Sciatic nerve (tissue), 2 donors: ENCODE measurements at places on chromosomes 4 and X.

GRCh38 chr4:82555276-82555675 is 6.5 kb downstream of the TMEM150C start:
- DNase-seq, result no peak

DNA sequence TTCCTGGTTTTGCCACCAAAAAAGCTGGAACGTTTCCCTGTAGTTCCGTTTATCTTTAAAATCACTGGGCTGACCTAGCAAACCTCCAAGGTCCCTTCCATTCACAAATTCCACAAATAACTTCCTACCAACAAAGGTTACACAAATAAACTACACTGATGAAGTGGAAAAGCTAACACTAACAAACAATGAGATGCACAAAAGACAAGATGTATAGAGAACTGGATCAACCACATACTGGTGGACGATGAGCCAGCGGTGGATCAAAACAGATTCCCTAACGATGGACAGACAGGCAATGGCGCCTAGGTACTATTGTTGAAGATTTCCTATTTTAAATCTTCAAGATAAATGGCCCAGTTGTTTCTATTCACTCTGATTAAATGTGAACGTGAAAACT is 15.5 kb downstream of the AFAP1 start:
- no peak for DNase-seq

DNA sequence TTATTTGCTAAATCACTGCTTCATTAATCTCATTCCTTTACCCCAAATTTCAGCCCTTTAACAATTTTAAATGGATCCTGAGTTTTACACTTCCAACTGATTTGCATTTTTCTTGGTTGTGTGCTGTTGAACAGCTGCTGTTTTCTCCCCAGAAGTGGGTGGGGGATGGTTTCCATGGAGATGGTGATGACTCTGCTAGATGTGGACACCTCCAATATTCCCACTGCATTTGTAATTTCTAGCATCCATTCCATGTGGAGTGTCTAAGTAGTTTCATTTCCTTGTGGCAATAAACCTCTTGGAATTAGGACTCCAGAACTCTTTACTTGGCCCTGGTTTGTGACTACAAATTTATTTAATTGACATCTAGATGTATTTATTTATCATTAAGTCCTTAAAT is 330.4 kb downstream of the GBA3 start:
- DNase-seq, result no peak

GRCh38 chr4:68987007-68987406 is 35.4 kb upstream of the UGT2A3 start:
- DNase-seq, result no peak

GRCh38 chrX:11504234-11504633 is 161.5 kb downstream of the ARHGAP6 start:
- no peak for DNase-seq

GRCh38 chr4:84932462-84932861 is 34.0 kb downstream of the WDFY3 start:
- no peak for DNase-seq

DNA sequence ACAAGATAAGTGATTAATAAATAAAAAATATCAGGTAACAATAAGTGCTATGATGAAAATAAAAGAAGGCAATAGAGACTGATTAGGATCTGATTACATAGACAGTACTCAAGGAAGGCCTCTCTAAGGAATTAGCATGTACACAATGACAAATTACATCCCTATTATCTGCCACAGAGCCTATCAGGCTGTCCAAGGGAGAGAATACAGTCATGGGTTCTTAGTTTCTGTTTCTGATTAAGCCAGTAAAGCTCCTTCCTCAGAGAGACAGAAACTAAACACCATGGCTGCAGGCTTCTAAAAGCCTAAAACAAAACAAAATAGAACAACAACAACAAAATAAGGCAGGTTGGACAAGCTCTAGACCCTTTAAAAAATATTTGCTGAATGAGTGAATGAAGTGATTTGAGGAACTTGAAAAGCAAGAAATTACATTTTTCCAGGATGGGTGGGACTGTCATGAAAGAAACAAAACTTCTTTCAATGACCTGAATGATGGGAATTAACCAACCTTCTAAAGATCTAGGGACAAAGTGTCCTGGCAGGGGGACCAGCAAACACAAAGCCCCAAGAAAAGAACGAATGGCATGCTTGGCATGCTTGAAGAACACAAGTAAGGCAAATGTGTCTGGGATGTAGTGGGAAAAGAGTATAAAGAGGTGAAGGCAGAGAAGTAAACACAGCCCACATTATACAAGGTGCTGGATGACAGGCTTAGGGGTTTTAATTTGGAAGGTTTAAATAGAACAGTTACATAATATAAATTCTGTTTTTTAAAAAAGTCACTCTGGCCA is 44.1 kb downstream of the NAA11 start:
- DNase-seq, result no peak

DNA sequence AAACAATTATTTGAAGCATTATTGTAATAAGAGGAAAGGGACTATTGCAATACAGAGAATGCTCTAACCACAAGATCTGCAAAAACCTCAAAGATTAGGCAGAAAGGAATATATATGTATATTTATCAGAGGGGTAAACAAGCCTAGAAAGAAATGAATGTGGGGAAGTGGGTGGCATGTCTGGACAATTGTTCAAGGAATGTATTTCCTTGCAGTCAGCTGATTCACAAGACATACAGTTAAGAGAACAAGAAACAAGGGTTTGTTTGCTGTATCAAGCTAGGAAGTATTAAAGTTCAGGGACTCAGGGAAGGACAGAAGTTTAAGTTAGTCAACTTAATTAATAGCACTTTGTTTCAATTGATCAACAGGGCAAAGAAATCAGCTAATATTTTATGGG is 514.7 kb downstream of the CENPC start:
- DNase-seq, result no peak

DNA sequence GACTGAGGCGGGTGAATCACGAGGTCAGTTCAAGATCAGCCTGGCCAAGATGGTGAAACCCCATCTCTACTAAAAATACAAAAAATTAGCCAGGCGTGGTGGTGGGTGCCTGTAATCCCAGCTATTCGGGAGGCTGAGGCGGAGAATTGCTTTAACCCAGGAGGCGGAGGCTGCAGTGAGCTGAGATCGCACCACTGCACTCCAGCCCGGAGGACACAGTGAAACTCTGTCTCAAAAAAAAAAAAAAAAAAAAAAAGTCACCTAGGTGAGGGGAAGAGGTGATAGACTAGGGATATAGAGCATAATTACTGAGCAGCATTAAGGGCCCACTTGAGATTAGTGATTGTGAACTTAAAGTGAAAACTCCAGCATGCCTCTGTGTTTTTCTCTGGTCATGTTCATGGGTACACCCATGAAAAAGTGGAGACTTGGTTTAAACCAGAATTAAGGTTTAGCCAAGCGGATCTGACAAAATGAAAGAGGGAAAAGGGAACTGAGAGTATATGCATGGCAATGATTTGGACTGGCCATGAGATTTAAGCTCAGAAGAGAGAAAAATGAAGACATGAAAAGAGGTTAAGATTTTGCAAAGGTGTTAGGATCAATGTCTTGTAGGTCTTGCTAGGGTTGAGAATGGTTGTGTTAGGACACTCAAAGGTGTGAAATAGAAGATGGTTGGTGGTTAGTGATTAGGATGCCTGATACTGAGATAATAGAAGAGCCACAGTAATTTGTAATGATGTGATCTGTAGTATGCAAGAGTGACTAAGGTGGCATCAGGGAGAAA is 105.0 kb downstream of the RAB28 start:
- DNase-seq, result no peak

DNA sequence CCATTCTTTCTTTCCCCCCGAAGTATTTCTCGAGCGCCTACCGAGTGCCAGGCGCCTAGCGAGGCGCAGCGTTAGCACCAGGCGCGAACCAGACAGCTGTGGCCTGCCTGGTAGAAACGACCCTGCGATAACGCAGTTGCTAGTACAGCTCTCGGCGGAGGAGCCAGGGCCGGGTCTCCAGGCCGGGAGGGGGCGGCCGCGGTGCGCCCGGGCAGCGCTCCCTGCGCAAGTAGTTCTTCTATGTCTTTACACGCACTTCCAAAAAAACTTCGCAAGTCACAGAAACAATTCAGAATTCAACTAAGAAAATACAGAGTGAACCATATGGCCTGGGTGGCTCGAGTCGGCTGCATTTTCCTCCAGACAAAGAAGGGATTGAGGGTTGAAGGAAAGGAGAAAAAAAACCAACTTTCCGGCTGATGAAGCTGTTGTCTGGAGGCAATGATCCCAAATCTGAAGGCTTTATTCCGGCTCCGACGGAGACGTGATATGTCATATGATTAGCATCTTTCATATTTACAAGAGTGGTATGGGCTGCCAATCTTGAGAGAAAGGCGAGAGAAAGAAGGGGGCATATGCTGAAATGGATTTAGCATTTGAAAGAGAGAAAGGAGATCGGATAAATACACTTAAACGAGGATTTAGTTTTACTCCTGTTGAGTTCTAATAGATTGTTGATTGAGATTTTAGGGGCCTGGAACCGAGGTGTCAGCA is 7.2 kb upstream of the NEUROG2 start:
- no peak for DNase-seq

GRCh38 chrX:112587194-112587593 is 92.5 kb downstream of the LHFPL1 start:
- no peak for DNase-seq

- no peak for DNase-seq
Observed at GRCh38 chr4:31365006-31365690, 645.0 kb downstream of the PCDH7 start.

DNA sequence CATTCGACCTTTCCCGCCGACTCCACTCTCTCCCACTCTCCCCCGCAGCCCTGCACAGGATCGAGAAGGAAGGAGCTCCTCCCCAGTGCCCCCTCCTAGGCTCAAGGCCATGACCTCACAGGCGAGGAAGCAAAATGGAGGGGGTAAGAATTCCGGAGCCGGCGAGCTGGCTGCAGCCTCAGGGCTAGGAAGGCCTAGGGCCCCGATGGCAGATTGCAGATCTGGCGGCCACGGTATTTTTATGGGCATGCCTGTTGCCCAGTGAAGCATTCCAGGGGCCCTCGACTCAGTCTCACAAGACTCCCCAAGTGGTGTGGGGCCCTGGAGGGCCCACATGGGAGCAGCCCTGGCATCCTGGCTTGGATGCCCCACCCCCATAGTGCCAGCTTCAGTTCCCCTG is 942 bp upstream of the L1CAM start:
- no peak for DNase-seq

DNA sequence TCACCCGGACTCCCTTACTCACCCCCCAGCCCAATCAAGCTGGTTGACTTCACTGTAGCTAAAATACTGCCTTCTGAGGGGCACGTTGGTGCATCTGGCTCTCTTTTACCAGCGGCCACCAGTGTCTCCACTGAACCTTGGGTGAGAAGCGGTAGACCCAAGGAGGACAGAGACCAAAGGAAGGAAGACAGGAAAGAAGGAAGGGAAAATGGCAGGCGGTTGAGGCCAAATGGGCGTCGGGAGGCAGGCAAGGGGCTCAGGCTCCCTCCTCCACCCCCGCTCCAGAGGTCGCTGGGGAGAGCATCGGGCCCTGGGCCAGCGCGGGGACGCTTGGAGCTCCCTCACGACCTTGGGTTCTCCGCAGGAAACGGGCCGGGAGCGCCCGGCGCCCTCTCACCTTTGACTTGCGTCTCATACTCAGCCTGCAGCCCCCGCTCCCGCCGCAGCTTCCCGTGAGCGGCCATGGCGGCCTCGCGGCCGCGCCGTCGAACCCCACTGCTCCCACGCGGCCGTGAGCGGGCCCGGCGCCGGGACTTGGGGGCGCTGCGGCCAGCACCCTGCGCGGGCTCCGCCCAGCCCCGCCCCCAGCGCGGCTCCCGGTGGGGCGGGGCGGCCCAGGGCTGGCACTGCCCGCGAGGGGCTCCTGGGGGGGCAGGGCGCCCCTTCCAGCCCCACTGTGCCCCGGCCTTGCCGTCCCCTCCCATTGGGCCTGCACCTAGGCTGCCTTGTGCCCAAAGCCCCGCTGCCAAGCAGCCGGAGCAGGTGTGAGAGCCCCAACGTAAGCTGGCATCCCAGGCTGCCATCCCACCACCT is at the start of gene ARHGAP4:
ARHGAP4 (minus strand) TSS at position 526 of the 813 bp plus-strand sequence; CDS start at position 464, 62 bp downstream.
- DNase-seq, result no peak

DNA sequence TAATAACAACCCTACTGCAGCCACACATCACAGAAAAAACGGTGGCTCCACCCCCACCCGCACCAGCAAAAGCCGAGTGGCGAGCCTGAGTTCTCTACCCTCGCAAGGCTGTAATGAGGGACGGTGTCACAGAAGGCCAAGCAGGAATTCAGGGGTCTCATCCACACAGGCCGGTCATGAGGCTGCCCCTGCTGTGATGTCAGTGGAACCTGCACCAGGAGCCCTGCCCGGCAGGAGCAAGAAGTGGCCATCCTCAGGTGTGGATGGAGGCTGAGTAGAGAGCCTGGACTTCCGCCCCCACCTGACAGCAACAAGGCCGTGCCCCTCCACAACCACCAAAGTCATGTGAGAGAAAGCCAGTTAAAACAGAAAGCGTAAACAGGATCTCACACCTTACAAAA is 20.6 kb downstream of the LYAR start:
- no peak for DNase-seq

- no peak for DNase-seq
Observed at GRCh38 chr4:11053601-11054220, 369.1 kb upstream of the CLNK start.

GRCh38 chrX:3142259-3143042 is 101.2 kb downstream of the ARSF start:
- DNase-seq, result no peak

DNA sequence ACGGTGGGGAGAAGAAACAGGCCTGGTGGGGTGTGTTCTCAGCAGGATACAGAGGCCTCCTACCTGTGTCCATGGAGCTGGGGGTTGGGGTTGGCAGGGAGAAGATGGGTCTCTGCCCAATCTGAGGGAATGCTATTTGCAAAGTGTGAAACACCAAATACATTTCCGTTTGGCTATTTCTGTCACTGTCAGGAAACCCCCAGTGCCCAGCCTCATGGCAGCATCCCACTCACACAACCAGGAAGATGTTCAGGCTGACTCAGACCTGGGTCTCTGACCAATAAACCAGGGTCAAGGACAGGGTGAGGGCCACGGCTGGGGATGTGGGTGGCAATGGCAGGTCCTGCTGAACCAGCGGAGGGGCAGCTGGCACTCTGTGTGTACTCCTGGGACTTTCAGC is 41.3 kb downstream of the BCOR start:
- no peak for DNase-seq

GRCh38 chr4:23717528-23718248 is 172.2 kb downstream of the PPARGC1A start:
- DNase-seq, result no peak

- DNase-seq, result no peak
Observed at GRCh38 chr4:21830272-21830671, 118.3 kb downstream of the KCNIP4 start.

- no peak for DNase-seq
Observed at GRCh38 chr4:2091990-2092668, 33.0 kb downstream of the NAT8L start.

DNA sequence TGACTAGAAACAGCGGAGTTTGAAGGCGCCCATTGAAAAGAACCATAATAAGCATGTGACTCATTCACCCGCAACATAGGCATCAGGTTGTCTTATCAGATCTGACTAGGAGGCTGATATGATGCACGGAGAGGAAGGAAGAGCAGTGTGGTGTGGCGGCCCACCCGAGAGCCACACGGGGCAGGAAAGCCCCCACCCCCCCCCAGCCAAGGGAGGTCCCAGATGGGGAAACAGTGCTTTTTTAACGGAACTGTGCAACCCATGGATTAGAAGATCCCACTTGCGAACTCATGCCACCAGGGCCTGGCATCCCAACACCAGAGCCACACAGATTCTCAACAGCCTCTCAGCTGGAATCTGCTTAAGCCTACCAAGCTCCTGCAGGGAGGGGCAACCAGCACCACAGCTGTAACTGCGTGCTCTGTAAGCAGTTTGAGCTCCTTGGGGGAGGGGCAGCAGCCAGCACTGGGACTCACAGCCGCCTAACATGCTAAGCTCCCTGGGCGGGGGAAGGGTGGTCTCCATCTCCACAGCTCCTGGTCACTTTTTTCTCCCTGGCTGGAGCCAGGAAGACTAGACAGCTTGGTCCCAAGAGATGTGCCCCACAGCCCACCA is 466.2 kb downstream of the PDGFC start:
- DNase-seq, result no peak
